ENCODE measurements at places on chromosomes 1 and 21.

GRCh38 chr1:239819096-239819495 is 272.6 kb upstream of the FMN2 start:
- DNase-seq, result no peak

DNA sequence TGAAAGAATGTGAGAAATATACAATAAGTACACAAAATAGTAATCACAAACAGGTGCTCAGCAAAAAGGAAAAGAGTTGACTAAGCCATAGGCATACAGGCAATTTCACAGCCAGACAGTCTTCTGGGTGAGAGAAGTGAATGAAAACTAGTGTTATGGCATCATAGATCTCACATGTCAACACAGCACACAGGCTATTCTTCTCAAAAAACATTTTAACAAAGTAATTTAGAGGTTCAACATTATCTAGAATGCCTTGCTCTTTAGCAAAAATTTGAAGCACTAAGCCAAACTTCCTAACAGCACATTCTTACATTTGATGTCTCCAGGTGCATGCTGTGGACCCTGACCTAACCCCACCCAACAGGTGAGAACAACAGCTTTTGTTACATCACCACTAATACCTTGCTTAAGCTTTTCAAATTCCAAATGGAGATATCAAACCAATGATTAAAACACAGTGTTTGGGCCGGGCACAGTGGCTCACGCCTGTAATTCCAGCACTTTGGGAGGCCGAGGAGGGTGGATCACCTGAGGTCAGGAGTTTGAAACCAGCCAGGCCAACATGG is 30.5 kb downstream of the OTUD7B start:
- DNase-seq, result no peak

GRCh38 chr21:45011911-45012661 is 62.3 kb upstream of the ADARB1 start:
- peak; percentile 4 for DNase-seq

DNA sequence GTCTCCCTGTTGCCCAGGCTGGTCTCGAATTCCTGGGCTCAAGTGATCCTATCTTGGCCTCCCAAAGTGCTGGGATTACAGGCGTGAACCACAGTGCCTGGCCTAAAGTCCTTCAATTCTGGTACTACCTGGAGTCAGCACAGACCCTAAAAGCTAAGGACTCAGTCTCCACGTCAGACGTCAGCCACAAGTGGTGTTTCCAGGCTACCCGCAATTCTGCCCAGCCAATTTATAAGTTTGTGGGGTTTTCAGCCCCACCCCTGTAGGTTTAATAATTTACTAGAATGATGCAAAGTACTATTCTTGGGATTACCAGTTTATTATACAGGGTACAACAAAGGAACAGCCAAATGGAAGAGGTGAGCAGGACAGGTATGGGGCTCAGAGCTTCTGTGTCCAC is 10.6 kb upstream of the DIP2A start:
- no peak for DNase-seq

DNA sequence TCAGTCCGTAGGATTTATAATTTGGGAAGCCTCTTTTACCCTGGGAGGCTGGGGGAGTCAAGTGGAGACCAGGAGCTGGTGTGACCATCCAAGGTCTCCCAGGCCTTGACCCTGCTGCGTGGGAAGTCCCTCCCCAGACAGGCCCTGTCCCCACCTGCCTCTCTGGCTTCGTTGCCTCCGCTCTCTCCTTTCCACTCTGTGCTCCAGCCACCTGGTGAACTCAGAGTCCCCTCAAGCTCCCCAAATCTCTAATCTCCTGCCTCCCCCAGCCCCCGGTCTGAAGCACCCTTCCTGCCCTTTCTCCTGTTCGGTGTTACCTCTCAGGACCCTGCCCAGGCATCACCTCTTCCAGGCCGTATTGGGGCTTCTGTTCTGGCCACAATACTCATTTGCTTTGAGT is 27.9 kb downstream of the CDCP2 start:
- no peak for DNase-seq

DNA sequence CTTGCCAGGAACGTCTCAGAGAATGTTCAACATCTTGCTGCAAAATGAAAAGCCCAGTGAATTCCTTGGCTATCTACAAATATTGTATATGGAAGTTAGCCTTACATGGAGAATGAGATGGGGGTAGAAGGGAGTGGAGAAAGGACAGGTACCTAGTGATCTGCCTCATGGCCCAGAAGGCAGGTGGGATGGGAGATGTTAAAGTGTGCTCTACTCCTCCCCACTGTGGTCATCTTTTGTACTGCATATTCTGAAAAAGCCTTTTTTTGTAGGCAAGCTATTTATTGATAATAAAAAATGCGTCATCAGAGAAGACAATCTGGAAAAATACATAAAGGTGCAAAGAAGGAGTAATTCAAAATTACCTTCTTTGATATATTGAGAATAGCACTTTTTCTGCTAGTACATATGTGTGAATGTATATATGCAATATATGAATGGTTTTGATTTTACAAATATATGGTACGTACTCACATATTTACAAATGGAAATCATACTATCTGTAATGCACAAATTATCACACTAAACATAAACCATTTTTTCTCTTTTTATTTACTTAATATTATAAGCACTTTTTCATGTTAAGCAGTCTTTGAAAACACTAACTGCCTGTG is 19.1 kb upstream of the SLC5A9 start:
- no peak for DNase-seq

DNA sequence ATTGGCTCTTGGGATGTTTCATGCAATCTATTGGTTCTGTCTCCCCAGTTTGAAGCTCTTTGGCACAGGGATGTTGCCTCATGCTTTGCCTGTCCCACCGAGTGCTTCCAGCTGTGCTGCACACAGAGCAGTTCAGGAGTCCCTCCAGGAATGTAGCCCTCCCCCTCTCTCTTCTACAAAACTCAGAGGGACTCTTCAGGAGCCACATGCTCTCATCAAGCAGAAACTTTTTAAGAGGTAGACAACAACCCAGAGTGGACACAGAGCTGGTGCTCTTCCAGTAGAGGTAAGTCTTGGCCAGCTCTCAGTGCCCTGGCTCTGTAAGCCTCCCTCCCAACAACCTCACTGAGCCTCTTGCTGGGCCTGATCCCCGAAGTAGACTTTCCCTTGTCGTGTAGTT is 11.6 kb upstream of the ZNF697 start:
- DNase-seq, result no peak

DNA sequence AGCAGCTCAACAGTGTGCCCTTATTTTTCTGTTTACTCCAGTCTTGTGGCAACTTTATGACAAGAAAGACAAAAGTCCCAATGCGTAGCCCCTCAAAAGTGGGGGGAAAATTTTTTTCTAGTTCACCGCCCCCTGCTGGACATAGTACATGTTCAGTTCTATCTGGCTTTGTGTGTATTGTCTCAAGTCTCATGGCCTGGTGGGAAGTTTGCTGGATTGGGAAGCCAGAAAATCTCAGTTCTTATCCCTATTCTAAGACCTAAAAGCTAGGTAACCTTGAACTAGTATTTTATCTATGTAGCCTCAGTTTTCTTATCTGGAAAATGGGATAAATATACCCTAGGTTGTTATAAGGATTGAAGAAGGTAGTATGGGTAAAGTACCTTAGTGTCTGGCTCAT is 55.8 kb upstream of the LDLRAP1 start:
- peak; percentile 32 for DNase-seq

DNA sequence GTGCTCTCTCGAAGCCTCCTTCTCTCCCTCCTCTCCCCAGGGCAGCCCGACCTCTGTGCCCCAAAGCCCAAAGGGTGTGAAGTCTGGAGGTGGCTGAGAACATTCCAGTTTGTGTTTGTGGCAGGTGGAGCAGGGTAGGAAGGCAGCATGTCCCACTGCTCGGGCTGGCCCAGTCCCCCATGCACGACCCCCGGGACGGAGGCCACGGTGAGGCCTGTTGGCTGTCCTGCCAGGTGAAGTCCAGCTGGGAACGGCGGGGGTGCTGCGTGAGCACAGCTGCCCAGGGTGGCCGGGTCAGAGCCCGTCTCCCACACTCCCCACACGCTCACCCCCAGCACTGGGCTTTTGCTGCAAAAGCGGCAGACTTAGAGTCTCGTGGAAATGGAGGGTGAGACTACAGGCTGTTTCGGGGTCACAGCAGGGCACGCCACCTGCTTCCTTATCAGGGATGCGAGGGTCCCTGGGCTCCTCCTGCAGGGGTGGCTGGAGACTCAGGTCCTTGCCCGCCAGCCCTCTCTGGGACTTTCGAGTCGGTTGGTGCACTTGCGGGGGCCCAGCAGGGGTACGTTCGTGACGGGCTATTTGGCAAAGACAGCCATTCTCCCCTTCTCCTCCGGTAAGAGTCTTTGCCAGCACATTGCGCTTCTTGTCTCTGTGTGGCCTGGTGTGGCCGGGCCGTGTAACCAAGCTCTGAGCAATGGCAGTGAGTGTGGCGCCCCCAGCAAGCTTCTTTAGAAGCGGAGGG is 40.3 kb downstream of the MORN1 start:
- DNase-seq, result no peak

DNA sequence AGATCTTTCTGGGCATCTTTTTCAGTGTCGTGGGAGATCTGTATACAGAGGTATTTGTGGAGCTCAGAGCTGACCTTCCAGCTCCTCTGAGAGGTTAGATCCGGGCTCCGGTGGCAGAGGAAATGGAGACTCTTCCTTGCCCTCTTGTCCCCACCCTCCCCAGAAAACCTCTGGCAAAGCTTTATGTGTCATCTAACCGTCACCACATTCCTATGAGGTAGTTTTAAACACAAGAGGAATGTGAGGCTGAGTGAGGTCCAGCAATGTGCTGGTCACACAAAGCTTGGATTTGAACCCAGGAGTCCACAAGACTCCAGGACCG is 1.2 kb downstream of the CD160 start:
- DNase-seq, result no peak

DNA sequence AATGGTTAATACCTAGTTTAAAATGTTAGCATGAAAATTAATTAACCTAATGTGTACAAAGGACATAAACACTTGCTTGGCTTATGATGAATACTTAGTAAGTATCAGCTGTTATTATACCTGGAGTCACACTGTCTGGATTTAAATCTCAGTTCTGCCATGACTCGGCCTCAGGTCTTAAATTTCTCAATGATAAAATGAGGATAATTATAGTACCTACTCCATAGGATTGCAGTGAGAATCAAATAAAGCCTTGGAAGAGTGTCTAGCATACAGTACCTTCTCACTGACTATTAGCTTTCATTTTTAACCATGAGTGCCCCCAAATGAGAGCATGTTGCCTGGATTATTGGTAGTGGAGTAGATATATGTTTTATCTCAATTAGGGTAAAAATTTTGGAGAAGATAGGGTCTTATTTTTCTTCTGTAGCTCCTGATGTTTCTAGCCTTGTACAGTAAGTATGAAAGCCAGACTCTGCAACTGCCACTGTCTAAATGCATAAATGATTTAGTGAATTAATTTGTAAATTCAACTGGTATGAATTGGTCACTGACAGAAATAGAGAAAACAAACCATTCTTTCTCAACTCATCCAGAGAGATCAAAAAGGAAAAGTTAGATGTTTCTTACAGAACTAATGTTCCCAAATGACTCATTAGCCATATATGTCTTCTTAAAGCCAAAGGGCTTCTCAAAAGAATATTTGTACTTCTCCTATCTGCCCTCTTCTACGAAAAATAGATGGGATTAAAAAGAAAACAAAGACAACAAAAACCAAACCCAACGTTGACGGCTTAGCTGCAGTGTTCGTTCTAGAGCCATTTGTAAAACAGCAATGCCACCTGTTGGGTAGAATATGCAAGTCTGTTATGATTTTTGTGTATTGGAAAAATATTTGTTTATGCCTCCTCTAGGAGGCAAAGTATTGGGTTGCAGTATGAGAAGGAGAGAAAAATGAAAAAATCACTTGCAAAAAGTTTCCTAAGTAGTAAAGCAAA is 53.8 kb upstream of the MROH9 start:
- no peak for DNase-seq

DNA sequence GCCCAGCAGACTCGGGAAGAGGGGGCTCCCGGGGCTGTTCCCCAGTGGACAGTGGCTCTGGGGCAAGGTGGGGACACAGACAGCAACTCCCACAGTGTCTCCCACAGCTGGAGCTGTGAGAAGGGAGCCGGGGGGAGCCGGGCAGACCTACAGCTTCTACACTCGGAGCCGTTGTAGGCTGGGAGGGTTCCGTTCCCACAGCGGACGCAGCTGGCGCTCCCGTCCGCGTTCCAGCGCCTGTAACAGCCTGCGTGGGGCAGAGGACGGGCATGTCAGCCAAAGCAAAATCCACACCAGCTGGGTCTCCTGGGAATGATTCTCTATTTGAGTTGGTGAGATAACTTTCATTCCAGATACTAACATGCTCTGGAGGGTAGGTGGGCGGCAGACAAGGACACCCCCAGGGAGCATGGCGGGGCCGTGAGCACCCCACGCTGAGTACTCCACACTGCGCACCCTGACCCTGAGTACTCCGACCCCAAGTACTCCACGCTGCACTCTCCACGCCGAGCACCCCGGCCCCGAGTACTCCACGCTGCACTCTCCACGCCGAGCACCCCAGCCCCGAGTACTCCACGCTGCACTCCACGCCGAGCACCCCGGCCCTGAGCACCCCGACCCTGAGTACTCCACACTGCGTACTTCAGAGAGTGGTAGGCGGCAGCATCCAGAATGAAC is 13.4 kb upstream of the RNF223 start:
- DNase-seq, result no peak

DNA sequence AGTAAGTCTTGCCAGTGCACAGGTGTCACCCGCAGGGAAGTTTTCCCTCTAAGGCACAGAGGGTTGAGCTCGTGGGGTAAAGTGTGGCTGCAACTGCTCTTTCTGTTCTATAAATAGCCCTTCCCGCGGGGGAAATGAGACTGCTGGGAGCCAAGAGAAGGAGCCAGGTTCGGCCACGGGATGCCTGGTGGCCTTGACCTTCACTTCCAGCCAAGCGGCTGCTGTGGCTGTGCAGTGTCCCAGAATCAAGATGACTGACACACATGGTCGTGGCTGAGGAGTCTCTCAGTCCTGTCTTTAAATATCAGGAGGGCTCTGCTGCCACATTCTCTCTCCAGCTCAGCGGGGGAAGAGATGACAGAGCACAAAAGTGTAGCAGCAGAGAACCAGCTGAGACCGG is 154.1 kb upstream of the VAMP3 start:
- DNase-seq, result no peak

- DNase-seq, result no peak
Observed at GRCh38 chr1:43610339-43610738, 39.6 kb upstream of the KDM4A start.

GRCh38 chr1:232252546-232253118 is 377.3 kb downstream of the SIPA1L2 start:
- no peak for DNase-seq

Measured in T-helper 17 cell (primary cell).